ENCODE measurements at places on chromosomes 2 and 18. TPM values are rescaled to one million over a fixed set of nuclear protein-coding genes. Genes with fewer than 3 reads are reported as not detected.
A peak's percentile ranks its signal among the peaks of the same experiment; 100 is the strongest.

DNA sequence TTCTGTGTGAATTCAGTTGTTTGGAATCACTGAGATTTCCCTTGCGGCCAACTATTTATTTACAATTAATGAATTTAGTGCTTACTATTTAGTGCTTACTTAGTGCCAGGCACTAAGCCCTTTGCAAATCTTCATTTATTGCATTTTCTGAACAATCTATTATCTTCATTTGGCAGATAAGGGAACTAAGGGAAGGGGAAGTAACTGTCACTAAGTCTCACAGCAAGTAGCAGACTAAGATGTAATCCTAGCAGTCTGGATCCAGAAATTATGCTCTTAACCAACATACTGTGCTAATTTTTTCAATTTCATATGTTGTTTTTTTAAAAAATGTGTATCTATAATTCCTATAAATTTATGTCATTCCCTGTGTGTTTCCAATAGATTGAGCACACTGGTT, 214.4 kb upstream of the EPC2 start:
- DNase-seq = no peak

GRCh38 chr2:50727636-50728339, 304.1 kb downstream of the NRXN1 start:
- DNase-seq = no peak

SLC23A3 gene
- total RNA-seq = 2.5 TPM

DNA sequence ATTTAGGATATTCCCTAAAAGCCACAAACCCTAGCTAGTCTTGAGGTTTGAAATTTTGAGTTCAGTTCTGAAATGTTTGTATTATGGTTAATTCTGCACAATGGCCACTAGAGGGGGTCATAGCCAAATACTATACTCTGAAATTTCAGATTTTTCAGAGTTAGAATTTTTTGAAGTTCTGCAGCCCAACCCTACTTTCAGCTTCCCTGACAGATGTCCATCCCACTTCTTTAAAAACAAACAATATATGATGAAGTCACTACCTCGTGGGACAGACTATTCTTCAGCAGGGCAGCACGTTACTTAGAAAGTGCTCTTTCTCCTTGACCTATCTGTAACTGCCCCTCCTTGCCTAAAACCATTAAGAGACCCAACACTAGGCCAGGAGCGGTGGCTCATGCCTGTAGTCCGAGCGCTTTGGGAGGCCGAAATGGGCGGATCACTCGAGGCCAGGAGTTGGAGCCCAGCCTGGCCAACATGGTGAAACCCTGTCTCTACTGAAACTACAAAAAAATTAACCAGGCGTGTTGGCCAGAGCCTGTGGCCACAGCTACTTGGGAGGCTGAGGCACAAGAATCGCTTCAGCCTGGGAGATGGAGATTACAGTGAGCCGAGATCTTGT, 48.2 kb upstream of the PAPOLG start:
- DNase-seq = no peak

- DNase-seq = no peak
These were observed 1599.3 kb upstream of the PIK3C3 start for GRCh38 chr18:40355726-40356125.

GRCh38 chr2:124698979-124699565, 674.0 kb downstream of the CNTNAP5 start:
- DNase-seq = no peak

DNA sequence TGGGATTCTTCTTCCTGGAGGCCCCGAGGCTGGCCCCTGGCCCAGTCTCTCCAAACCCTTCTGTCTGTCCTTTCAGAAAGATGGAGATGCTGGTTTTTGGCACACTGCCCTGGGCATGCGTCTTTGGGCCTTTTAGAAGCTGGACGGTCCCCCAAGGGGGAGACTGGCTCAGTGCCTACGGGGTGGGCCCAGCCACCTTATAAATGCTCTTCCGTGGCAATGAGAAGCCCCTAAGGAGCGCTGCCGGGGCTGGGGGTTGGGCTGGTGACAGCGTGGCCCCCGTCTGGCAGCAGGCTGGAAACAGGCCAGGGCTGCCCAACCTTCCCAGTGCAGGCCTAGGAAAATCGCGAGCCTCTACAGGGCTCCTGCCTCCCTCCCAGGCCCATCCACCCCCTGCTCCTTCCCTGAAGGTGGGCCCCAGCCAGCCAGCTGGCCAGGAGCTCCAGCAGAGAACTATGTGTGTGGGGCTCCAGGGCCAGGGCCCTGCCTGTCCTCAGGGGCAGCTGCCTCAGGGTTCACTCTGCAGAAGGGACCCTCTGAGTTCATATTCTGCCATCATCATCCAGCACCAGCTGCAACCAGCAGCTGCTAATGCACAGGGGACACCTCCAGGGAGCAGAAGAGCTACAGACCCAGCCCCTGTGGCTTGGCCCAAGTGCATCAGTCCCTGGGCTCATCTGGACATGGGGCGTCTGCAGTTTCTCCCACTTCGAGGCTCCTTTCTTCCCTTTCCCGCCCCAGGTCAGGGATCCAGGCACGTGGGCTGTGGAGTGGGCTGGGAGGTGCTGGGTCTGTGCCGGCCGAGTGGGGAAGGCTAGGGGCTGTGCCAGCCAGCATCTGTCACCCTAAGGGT, 107.6 kb upstream of the OTOS start:
- peak; percentile 78 for DNase-seq

RPL37A gene
- total RNA-seq = 2,219 TPM

DNA sequence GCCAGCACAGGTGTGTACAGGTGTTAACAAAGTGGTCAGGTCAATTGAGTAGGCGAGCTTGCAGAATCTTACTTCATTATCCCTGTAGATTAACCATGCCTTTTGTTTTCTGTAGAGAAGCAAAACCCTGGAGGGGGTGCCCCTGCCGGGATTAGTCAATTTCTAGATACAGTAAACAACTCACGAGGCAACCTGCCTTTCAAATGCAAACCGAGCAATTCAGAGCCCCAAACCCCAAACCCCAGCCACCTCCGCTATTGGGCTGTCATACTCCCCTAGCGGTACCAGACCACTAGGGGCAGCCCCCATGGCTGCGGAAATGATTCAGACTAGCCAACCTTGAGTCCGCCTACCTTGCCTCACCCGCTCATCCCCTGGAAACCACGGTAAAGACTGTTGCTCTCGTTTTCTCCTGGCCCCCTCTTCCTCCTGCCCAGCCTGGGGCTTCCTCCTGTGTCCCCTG, 61.4 kb upstream of the KIF5C start:
- no peak for DNase-seq

DNA sequence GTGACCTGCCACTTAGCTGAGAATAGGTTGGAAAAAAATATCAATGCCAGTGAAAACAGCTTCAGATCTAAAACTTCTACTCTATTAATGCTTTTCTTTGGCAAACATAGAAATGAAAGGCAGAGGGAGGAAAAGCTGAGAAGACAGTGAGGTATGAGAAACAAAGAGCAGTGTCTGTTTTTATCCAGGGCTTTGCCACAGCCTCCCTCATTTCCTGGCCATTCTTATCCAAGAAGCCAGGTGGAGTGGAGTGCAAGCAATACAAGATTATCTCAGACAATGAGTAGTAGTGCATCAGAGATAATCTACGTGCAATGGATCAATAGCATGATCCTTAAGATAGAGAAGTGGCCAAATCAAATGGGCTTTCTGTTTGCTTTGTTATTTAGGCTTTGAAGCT, 808.7 kb upstream of the PIK3C3 start:
- DNase-seq = no peak

DNA sequence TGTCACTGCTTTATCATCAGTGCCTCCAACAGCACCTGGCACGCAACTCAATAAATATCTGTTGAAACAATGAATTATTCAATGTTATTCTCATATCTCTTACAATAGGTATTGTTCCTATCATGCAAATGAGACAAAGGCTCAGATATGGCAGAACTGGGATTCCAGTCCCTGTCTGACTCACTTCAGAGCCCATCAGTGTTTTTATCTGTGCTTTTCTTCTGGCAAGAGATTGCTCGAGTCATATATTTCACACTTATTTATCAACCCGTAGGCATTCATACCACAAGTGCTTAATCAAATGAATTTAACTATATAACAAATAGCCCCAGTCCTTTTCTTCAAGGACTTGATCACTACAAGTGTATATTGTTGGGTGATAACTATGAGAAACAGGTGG, 76.4 kb upstream of the TSPYL6 start:
- DNase-seq = no peak

CHRND gene
- total RNA-seq = not detected

GRCh38 chr2:62826141-62826540, 120.6 kb downstream of the EHBP1 start:
- DNase-seq = no peak

POTEE gene
- total RNA-seq = 0.37 TPM

DNA sequence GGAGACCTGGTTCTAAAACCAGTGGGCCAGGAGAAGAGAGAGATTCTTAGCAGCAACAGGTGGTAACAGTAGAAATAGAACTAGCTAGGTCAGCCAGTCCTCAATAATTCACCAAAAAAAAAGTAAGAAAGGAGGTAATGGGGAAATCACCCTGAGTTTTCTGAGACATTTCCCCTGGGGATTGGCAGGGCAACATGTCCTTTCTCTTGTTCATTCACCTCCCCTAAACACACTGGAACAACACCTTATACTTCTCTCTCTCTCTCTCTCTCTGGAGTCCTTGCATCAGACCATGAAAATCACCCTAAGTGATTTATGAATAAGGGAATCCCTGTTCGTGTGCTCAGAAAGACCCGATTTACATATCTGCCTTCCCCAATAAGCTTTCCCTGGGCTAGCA, 64.8 kb downstream of the COX7A2L start:
- no peak for DNase-seq

GRCh38 chr2:180539541-180539940, 440.9 kb upstream of the UBE2E3 start:
- DNase-seq = no peak

DNA sequence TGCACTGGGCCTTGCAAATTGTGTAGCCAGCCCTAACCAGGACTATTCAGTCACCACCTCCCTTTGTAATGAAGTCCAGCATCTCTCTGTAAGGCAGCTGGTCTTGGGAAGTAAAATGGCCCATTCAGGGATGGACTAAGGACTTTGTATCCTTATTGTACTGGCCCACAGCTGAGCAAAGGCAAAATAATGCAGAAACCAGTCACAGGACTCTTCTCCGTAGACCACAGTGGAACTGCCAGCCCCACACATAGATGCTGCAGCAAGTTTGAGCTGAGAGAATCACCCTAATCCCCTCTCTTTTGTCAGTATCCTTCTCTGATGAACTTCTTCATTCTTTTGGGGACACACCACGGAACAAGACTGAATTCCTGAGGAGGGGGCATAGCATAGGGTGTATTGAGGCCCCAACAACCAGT, 73.6 kb upstream of the RTN4 start:
- DNase-seq = no peak

GRCh38 chr2:65957454-65957853, 477.5 kb upstream of the MEIS1 start:
- DNase-seq = no peak

DNA sequence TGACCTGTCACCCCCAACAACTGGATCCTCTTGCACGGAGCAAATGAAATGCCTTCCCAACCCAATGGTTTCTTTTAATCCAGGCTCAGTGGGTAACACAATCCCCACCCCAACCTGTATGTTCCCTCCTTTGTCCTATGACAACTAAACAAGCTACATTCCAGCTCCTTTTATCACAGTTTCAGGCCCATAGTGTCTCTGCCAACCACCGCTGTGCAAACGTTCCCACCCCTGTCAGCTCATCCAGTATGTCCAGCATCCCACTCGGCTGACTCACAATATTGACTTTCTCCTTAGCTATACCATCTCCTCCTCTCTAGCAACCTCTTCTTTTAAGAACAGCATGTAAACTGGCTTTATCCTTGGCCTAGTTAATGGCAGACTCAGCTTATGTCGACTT, 117.9 kb upstream of the PPP1CB start:
- DNase-seq = no peak

DNA sequence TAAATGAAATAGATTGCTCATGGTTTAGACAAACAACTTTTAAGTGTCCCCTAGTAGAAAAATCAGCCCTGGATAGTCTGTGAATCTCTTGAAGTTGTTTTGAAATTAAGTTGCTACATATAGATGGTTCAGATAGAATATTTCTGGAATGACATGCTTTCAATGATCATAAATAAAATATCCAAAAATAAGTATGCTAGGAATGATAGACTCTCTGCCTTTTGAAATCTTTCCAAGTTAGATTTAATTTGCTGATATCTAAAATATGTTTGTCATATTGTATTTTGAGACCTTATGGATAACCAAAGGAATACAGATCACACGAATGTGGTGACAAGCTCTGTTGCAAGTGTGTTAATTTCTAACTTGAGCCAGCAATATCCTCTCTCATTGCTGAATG, 488.7 kb downstream of the THSD7B start:
- DNase-seq = no peak

CCNT2 gene
- 83.9 TPM for total RNA-seq

GRCh38 chr18:23257686-23258565, 122.6 kb downstream of the CABLES1 start:
- peak; percentile 81 for DNase-seq

UGT1A10 gene
- not detected for total RNA-seq

- DNase-seq = no peak
These were observed 19.1 kb upstream of the BCL2L11 start for GRCh38 chr2:111101592-111101991.

Data from lung (tissue), 17 donors.